ENCODE measurements at places on chromosomes 1 and 21.
A peak's percentile ranks its signal among the peaks of the same experiment; 100 is the strongest.

- peak; percentile 59 for DNase-seq
Measured at GRCh38 chr1:43582162-43582566, 51.5 kb downstream of the PTPRF start.

DNA sequence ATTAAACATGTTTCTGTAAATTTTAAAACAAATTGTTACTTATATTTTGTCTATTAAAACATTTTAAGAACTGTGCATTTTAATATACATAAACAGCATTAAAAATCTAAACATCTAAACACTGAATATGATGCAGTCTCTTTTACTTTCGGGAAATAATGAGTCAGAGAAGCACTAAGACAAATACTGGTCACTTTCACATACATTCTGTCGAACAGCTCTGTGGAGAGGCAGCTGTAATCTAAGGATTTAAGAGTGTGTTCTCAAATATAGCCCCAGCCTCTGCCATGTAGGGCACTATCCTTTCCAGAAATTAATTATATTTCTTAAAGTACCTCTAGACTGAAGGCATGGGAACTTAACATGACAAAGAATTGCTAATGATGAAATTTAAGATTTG, 89.6 kb upstream of the PTGFR start:
- DNase-seq = no peak

- peak; percentile 88 for DNase-seq
Measured at GRCh38 chr1:40232444-40232843, 15.3 kb upstream of the TMCO2 start.

DNA sequence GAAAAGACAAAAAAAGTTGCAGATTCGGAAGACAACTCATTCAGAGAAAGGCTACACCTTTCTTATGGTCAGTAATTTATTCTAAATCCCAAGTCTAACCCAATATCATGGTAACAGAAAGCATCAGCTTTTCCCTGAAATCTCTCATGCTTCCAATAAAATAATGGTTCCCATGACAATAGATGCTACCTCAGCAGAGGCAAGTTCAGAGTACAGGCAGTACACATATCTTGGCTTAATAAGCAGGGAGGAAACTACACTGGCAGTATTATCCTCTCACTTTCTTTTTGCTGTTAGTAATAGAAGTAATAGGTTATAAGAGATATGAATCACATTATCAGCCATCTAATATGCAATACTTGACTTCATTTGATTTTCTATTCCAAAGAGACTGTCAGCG, 137.1 kb downstream of the DPYD start:
- DNase-seq = no peak

DNA sequence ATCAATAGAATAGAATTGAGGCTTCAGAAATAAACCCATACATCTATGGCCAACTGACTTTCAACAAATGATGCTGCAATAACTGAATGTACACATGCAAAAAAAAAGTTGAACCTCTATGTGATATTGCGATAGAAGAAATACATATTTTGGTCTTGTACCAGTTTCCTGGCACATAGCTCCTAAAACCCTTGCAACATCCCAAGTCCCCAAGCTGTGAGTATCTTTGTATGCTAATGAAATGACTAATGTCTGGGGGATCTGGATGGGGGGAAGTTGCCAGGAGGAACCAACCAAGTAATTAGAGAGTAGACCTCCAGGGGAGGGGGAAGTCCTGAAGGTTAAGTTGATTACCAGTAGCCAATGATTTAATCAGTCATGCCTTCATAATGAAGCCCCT, 24.4 kb downstream of the BLZF1 start:
- no peak for DNase-seq

- DNase-seq = peak; percentile 70
Measured at GRCh38 chr1:54229281-54229891, 29.4 kb downstream of the MRPL37 start.

DNA sequence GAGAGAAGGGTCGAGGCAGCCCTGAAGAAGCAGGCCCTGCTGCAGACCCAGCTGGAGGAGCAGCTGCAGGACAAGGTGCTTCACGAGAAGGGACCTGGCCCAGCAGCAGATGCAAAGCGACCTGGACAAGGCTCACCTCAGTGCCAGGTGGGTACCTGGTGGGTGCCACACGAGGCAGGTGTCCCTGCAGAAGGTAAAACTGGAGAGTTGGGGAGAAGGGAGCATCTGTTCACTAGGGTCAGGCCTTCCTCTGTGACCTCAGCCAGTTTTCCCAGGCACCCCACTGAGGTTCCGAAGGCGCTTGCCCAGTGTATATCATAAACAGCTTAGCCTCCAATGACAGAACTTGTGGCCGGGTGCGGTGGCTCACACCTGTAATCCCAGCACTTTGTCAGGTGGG, 5.5 kb upstream of the NBPF3 start:
- no peak for DNase-seq

DNA sequence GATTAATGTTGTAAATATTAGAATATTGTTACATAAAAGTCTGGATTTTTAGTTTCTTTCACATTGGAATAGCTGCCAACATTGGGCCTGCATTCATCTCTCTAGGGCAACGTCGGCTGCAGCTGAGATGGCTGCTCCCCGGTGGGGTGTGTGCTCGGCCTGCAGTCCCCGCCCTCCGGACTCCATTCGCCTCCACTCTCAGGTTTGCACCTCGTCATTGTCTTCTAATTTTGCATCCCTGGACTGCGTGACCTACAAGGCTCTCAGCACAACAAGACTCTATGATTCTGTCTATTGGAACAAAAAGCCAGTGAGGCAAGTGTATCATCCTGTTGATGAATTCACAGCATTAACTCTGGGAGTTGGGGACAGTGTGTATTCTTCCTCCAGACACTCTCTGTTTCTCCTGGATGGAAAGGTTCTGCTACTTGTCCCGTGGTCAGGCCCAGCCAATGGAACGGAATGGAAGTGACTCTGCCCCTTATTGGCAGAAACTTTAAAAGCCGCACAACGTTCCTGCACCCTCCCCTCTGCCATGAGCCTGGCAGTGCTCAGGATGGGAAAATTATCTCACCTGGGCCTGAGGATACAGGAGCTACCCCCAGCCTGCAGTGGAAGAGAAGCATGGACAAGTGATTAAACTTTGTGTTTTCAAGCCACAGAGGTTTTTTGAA, 105.0 kb upstream of the SAMD11 start:
- DNase-seq = no peak

DNA sequence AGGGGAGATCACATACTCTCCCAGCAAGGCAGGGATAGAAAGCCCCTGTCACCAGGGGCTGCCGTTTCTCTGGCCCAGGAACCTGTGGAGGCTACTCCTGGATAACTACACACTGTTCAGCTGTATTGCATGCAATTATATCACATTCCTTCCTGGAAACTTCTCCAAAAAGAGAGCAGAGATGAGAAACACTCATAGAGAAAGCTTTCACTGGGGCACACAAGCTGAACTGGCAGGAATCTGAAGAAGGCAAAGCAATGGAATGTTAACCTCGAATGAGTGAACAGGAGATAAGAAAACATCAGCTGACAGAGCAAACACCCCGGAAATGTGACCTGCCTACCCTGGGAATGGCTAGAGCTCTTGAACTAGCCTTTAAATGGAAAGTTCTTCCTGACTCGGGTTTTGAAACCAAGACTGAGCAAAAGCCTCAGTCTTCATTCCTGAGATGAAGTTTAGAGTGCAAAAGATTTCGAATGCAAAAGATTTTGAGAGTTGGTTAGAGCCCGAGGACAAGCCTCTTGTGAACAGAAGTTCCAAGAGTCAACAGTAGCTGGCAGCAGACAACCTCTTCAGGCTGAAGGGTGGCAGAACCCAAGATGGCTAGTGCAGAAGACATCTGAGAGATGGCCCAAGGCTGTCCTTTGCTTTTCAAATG, 32.3 kb downstream of the CCN1 start:
- peak; percentile 5 for DNase-seq

DNA sequence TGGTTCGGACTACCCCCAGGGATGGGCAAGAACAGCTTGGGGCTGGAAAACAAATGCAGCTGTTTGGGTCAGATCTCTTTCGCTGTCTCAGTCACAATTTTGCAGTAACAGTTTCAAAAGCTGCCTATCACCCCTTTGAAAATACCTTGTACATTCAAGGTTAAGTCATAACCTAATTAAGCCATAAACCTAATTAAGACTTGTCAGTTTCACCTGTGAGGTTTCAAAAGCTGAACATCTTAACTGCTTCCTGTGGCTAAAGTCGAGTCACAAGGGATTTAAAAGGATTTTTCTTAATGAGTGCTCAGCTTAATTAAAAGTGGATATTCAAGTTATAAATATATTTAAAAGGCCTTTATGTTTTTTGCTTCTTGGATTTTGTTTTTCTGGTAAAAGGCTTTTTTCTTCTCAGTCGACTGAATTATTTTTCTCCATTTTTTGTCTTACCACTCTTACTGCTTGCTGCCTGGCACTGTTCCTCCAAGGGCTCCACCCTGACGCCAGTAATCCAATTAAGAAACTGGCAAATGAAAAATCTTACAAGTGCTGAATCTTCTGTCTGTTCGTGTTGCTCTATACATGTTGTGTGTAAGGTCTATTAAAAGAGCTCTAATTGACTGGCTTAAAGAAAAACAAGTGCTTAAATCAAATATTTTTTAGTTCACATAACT, 31.3 kb downstream of the CBR1 start:
- DNase-seq = no peak

DNA sequence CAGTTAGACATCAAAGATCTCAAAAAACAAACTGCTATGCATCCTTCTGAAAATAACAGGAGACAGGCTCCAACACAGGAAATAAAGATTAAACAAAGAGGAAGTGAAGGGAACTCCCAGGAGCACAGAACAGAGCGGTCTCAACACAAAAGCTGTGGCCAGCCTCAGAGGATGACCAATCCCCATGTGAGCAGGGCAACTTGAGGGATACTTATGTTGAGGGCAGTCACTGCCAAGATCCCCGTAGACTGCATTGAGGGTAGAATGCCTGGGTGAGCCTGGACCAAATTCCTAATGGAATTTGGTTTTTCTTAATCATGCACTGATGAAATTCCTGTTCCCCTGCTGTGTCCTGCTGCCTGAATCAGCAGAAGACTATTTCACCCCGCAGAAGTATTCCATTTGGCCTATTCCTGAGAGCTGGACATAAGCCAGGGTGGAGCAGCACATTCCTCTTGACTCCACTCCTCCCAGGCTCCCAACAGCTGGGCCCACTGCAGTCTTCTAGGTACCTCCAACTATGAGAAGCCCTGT, 49.0 kb downstream of the JAK1 start:
- DNase-seq = no peak

GRCh38 chr1:80462006-80462405, 1338.7 kb upstream of the ADGRL2 start:
- DNase-seq = no peak

DNA sequence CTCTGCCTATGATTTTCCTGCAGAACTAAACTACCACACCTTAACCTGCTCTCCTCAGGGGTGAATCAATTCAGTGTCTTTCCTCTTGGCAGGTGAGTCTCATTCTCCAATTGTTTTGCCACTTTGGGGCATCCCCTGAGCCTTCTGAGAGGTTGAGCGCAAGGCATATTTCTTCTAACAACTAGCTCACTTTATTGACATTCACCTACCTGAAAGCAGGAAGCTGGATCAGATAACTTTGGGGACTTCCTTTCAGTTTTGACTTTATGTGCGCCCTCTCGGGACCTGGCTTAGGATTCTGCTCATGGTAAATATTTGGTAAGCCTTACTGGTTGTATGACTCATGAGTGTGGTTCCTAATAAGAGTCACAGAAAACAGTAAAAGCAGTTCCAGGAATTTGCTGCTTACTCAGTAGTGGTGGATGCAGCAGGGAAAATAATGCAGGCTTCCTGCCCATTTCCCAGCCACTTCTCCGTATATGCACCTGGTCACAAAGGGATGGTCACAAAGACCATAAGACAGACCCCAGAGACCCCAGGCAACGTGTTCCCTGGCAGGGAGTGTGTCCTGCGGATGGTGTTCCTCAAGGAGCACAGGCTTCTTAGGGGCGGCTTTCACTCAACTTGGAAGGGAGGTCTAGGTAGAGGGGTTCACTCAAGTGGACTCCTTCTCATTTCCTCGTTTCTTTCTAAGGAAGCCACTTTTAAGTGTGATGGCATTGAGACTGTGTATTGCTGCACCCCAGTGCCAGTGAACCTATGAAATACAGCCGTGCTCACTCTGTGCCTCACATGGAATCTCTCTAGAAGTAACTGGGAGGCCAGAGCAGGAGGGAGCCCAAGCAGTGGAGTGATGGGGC, 22.0 kb upstream of the BATF3 start:
- DNase-seq = peak; percentile 92

DNA sequence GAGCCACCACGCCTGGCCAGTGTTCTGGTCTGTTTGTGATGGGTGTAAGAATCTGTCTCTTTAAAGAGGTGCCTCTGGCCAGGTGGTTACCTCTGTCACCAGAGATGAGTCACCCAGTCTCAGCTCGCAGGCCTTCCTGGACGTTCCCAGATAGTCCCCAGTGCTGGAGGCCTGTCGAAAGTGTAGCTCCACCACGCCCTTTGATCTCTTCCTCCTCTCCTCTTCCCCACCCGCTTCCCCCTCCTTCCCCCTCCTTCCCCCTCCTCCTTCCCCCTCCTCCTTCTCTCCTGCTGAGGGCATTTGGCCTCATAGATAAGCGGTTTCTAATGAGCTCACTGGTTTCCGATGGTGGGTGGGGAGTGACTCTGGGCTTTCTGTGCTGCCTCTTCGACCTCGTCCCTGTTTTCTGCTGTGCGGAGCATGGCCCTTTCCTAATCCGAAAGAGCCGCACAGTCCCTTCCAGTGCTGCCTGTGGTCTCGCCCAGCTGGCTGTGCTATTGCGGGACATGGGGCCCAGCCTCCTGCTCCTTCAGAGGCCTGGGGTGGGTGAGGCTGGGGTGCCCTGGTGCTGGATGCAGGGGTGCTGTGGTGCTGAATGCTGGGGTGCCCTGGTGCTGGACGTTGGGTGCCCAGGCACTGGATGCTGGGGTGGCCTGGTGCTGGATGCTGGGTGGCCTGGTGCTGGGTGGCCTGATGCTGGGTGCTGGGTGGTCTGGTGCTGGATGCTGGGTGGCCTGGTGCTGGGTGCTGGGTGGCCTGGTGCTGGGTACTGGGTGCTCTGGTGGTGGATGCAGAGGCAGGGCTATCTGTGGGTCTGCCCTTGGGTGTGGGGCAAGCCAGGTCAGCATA, 19.2 kb downstream of the AGPAT3 start:
- peak; percentile 36 for DNase-seq

DNA sequence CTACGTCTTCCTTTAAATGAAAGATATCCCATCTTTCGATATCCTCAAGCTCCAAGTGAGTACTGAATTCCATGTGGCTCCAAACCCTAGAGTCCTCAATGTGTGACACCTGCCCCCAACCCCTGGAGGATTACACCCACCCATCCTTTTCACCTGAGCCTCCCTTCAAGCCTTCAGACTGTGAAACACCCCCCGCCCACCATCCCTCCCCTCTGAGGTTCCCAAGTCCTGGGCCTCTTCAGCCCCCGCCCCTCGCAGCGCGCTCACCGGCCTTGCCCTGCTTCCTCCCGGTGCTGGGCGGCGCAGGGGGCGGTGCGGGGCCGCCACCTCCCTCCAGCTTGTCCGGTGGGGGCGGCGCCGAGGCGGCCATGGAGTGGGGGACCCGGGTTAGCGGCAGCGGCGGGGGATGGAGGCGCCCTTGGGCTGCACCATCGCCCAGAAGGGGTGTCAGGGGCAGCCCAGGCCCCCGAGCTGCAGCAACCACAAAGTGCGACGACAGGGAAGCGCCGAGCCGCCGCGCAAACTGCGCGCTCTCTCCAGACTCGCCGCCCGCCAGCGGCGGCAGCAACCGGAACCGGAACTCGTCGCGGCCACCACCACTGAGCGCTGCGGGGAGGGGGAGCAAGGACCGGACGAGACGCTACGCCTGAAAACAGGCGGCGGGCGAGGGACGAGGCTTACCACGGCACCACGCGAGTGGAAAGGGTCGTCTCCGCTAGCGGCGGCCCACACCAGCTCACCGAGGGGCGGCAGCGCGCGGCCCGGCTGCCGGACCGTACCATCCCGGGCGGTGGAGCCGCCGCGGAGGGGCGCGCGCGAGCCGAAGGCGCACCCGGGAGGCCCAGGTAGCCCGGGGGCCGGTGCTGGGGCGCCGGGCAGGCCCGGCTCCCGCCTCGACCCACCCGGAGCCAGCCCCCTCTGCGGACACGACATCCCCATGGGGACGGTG, at the start of gene PYGO2:
TSS of gene PYGO2 (minus strand) at position 576 of the 949 bp plus-strand sequence. CDS start at position 370, 206 bp downstream.
- peak; percentile 87 for DNase-seq

All from activated CD4-positive, alpha-beta T cell treated with anti-CD3 and anti-CD28 coated beads, Interleukin-10, Interleukin-2, amounts not matched to agents 100 ng/mL and 50 ng/mL, durations not matched to agents 16 hours and 8 hours (primary cell).